Testis (tissue), 5 donors: ENCODE measurements at places on chromosomes 2 and 18.

DNA sequence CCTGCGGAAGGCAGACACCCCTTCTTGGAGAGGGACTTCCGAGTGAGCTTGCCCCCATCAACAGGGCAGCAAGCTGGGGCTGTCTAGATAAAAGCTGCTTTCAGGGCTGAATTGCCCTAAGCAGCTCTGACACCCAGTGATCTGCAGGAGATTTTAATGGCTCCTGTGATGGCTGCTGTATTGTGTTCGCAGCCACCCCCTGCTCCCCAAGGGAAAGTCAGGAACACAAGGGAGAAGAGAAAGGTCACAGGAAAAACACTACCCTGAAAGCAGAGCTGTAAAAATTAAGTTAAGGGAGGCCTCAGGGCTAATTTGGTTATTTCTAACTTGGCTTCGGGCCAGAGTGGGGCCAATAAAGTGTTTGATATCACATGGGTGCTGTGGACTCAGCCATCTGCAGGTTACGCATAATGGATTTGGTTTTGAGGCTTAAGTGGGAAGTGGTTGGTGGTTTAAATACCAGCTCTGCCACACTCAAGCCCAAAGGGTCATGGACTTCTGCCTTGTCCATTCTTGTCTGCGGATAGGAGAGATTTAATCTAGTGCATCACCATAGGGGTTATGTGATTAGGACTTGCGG, 147.6 kb downstream of the CLIP4 start:
- H3K4me3 ChIP-seq: no peak overlapping the region
- DNase-seq: no peak
- H3K36me3 ChIP-seq: no peaks in the 10 kb centered on the region
- no peaks in the 10 kb centered on the region for H3K27me3 ChIP-seq
- no peak overlapping the region for H3K27ac ChIP-seq

DNA sequence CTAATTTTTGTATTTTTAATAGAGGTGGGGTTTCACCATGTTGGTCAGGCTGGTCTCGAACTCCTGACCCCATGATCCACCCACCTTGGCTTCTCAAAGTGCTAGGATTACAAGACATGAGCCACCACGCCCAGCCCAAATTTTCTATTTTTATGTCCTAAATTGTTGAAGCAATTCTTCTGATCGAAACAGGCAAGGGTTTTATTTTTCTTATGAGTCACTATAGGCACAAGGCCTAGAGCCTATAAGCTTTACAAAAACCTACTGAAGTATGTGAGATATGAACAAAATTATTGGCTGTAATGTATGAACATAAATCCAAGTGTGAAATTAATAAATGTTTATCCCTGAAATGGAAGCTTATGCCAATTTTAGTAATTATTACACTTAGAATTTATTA, 464.2 kb upstream of the NRP2 start:
- no peak for DNase-seq
- H3K27ac ChIP-seq: no peak overlapping the region
- no peaks in the 10 kb centered on the region for H3K36me3 ChIP-seq

GRCh38 chr2:35821675-35822074, 533.9 kb upstream of the CRIM1 start:
- H3K27ac ChIP-seq: no peak overlapping the region
- H3K4me1 ChIP-seq: no peaks in the 10 kb centered on the region
- no peaks in the 10 kb centered on the region for H3K27me3 ChIP-seq
- H3K4me3 ChIP-seq: no peak overlapping the region

GRCh38 chr2:95272299-95272751, 1.9 kb upstream of the PROM2 start:
- no peaks in the 10 kb centered on the region for H3K27me3 ChIP-seq
- no peaks in the 10 kb centered on the region for H3K36me3 ChIP-seq
- no peak overlapping the region for H3K27ac ChIP-seq
- H3K4me1 ChIP-seq: no peaks in the 10 kb centered on the region

- DNase-seq: peak; percentile 22
- no peaks in the 10 kb centered on the region for H3K36me3 ChIP-seq
- H3K4me3 ChIP-seq: no peak overlapping the region
- no peak overlapping the region for H3K27ac ChIP-seq
These were observed 190.4 kb downstream of the PMAIP1 start for GRCh38 chr18:60090170-60090569.

DNA sequence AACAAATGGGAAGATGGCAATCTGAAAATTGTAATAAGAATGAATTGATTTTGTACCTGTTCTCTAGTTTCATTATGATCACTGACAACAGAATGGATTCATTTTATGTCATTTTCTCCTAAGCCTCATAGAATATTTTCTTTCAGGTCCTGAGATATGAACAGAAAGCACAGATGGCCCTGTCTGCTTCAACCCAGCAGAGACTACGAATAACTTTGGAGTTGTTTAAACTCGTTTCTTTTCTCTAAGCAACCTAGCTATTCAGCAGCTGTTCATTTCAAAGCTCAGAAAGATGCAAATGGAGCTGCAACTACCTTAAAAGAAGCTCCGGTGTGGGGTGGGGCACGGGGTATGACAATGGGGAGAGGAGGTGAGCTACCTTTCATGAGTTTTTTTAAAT, 124.9 kb downstream of the ALK start:
- no peaks in the 10 kb centered on the region for H3K27me3 ChIP-seq
- DNase-seq: no peak
- H3K4me1 ChIP-seq: no peaks in the 10 kb centered on the region
- H3K36me3 ChIP-seq: no peaks in the 10 kb centered on the region
- H3K27ac ChIP-seq: no peak overlapping the region
- H3K4me3 ChIP-seq: no peak overlapping the region

DNA sequence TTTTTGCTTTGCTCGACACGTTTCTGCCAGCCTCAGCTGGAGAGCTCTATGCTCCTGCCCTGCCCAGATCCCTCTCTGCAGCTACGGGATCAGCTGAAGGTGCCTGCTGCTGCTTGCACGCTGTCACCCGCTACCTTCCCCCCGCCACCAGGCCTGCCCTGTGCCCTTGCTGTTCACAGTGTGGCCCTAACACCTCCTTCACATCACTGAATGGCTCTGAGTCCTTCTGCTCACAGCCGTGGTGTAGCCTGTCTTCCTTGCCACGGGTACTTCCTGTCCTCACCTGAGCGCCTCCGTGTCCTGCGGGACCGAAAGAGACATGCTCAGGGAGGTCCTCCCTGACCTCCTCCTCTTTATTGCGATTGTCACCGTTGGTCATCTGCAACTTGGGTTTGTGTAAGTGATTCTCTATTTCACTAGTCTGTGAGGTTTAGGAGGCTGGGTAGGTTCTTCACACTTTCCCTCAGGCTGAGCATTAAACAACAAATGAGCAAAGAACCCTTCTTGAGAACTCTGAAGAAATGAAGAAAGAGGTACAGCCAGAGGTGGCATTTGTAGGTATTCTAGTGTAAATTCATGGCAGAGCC, 127.5 kb downstream of the NCK2 start:
- no peak overlapping the region for H3K4me3 ChIP-seq
- H3K4me1 ChIP-seq: peaks cover 18% of the 10 kb centered on the region
- no peak overlapping the region for H3K27ac ChIP-seq
- no peaks in the 10 kb centered on the region for H3K36me3 ChIP-seq

DNA sequence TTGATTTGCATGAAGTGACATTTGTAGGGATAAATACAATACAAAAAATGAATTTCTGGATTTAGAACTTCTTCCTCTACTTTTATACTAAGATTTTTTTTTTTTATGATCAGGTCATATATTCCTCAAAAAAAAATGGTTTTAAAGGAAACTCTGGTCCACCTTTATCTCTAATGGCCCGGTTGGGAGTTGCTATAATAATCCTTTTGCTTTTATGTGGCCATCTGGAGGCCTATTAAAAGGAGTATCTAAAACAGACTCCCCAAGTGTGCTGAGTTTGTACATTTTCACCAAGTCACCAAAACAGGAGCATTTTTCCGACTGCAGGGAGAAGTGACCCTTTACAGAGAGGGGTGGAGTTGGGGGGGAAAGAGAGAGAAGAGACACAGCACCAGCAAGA, 329.2 kb upstream of the FIGN start:
- DNase-seq: no peak
- no peak overlapping the region for H3K4me3 ChIP-seq
- H3K27ac ChIP-seq: no peak overlapping the region
- no peaks in the 10 kb centered on the region for H3K27me3 ChIP-seq
- no peaks in the 10 kb centered on the region for H3K36me3 ChIP-seq

- no peaks in the 10 kb centered on the region for H3K4me1 ChIP-seq
- no peaks in the 10 kb centered on the region for H3K27me3 ChIP-seq
- H3K4me3 ChIP-seq: no peak overlapping the region
- no peaks in the 10 kb centered on the region for H3K36me3 ChIP-seq
These were observed 141.3 kb downstream of the AFF3 start for GRCh38 chr2:100000915-100001707.
